ENCODE measurements at places on chromosomes 7 and 10. TPM values are rescaled to one million over a fixed set of nuclear protein-coding genes. Genes with fewer than 3 reads are reported as not detected.

DNA sequence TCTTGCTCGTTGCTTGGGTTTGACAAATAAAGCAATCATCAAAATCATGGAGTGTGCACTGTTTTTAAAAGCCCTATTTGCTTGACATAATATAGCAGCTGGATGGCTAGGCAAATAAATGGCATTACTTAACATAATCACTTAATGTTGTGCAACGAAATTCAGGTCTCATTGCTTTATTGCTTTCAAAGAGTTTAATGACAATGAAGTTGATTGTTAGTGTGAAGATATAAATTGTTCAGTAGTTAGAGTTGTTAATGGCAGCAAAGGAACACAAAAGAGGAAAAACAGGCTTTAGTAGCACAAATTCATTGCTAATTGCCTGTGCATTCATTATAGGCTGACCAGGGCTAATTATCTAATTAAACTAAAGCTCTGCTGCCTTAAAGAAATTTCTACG is 7.6 kb upstream of the ADO start:
- DNase-seq, result no peak

DNA sequence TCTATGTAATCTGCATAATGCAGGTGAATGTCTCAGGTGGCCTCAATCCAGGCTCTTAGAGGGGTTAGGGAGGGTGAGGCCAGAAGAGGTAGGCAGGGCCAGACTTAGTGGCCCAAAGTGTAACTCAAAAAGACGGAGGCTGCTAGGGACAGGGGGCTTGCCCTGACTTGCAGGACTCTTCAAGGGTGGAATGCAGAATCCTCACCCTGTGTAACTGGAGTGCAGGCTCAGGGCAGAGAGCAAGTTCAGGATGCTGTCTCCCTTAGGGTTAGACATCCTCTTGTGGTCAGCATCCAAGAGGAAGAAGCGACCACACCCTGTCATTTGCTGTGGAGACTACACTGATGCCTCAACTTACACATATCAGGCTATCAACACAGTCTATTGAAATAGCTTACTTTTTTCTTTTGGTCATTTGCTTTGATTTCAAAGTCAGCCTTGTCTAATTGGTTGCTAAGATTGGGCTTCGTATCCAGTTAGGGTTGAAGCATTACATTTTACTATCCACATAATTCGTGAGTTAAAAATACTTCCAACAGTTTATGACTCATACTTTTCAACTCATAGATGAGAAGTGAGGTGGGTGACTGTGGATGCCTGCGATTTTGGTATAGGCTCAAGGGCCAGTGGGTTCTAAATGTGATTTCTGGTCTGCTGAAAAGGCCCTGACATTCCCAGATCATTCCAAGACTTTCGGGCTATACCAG is 563.6 kb downstream of the SUGCT start:
- peak; percentile 31 for DNase-seq

DNA sequence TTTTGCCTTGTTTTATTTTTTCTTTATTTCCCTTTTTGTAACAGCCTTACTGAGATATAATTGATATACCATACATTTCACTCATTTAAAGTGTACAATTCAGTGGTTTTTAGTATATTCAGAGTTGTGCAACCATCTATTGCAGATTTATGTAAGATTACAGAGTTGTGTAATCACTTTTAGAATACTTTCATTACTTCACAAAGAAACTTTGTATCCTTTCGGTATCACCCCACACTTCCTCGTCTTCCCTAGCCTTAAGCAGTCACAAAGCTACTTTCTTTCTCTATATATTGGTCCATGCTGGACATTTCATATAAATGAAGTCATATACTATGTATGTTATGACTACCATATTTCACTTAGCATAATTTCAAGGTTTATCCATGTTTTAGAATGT is 74.6 kb downstream of the ATRNL1 start:
- DNase-seq, result no peak

DNA sequence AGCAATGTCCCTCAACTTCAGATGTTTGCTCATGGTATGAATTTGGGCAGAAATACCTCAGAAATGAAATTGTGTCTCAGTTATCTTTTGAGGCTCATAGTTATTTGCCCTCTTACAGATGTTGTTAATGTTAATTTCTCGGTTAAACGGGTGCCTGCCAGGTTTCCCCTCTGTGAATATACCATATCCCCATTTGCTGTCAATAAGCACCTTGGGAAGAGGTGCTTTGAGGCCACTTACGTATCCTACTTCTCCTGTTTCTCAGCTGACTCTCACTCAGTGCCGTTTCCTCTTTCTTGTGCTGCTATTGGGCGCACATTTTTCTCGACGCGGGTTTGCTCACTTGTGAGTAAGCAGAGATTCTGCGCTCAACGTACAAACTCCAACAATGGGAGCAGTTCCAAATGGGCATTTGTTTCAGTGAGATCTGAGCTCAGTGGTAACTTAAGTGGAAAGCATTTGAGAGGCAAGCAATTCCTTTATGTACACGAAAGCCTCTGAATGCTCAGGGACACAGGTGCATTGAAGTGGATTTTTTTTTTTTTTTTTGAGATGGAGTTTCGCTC is 34.8 kb upstream of the JAKMIP3 start:
- no peak for DNase-seq

DNA sequence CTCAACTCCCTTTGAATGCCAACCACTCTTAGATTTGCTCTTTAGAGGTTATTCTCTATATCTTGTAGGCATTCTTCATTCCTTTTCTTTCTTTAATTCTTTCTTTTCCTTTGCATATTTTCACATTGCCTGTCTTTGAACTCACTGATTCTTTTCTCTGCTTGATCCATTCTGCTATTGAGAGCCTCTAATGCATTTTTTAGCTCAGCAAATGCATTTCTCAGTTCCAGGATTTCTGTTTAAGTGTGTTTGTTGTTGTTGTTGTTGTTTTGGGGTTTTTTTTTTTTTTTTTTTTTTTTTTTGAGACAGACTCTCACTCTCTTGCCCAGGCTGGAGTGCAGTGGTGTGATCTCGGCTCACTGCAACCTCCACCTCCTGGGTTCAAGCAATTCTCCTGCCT is 71.6 kb downstream of the FBXL13 start:
- no peak for DNase-seq

DNA sequence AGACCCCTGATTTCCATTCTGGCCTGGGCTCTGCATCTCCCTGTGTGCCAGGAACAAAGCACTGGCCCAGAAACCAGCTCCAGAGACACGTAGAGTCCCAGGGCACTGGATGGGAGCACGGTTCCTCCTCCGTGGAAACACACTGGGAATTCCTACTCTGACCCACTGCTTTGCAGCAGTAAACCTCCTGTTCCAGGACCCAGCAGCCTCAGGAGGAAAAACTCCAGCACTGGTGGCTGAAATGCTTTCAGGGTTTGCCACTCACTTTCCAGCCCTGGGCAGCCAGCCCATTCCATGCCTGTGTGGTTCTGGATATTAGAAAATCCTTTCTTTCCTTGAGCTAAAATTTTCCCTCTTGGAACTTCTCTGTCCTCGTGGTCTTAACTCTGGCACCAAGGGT is 58.0 kb downstream of the FAM171A1 start:
- DNase-seq, result no peak

GRCh38 chr7:64885520-64886240 is 17.4 kb upstream of the ZNF273 start:
- DNase-seq, result no peak

DNA sequence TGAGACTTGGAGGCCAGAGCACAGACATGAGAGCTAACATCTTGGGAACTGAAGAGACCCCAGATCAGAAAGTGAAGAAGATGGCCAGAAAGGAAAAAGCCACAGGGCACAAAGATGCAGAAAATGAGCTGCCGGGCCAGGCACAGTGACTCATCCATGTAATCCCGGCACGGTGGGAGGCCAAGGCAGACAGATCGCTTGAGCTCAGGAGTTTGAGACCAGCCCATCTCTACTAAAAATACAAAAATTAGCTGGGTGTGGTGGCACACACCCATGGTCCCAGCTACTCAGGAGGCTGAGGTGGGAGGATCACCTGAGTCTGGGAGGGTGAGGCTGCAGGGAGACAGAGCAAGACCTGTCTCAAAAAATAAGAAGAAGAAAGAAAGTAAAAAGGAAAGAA is 81.4 kb upstream of the MGMT start:
- DNase-seq, result no peak

- no peak for DNase-seq
Observed at GRCh38 chr7:131765575-131765974, 209.1 kb upstream of the PODXL start.

DNA sequence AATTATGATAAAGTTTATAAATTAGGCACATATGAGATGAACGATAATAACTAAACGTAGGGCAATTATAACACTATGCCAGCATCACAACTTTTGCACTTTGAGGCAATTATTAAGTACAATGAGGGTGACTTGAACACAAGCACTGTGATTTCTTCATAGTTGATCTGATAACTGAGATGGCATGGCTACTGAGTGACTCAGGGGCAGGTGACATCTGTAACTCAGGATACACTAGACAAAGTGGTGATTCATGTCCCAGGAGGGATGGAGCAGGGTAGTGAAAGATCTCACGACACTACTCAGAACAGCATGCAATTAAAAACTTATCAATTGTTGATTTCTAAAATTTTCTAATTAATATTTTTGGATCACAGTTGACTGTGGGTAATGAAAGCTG is 98.3 kb upstream of the ARHGAP21 start:
- DNase-seq, result peak; percentile 49

DNA sequence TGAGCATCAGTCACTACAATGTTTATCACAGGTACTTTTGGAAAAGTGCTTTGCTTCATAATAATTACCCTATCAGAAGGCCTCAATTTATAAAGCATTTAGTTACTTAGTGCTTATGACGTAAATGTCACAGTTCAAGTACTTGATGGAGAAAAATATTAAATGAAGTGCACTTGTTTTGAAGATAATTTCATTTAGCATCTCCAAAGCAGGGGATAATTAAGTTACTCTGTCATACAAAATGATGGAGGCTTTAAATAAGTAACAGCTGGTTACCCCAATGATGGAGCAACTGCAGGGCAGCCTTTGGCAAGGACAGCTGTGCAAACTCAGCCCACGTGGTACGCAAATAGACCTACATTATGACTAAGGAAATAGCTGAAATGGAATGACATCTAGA is 768.8 kb downstream of the GRM8 start:
- DNase-seq, result no peak

DNA sequence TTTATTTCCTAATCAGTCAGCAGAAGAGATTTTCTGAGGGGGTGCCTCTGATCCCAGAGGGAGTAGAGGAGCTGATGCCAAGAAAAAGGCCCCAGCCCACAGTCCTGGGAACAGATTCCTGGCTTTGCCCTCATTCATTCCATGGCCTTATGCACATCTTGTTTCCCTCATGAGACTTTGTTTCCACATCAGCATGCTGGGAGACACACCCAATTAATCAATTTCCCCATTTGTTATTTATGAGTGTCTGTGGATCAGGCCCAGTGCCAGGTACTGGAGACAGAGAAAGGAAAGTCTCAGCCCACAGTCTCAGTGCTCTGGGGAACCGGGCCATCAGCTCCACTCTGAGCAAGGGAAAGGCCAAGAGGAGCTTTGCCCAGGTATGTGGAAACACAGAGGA is 496.2 kb upstream of the ZMIZ1 start:
- DNase-seq, result no peak

- DNase-seq, result no peak
Observed at GRCh38 chr7:152521420-152522337, 85.9 kb upstream of the KMT2C start.

DNA sequence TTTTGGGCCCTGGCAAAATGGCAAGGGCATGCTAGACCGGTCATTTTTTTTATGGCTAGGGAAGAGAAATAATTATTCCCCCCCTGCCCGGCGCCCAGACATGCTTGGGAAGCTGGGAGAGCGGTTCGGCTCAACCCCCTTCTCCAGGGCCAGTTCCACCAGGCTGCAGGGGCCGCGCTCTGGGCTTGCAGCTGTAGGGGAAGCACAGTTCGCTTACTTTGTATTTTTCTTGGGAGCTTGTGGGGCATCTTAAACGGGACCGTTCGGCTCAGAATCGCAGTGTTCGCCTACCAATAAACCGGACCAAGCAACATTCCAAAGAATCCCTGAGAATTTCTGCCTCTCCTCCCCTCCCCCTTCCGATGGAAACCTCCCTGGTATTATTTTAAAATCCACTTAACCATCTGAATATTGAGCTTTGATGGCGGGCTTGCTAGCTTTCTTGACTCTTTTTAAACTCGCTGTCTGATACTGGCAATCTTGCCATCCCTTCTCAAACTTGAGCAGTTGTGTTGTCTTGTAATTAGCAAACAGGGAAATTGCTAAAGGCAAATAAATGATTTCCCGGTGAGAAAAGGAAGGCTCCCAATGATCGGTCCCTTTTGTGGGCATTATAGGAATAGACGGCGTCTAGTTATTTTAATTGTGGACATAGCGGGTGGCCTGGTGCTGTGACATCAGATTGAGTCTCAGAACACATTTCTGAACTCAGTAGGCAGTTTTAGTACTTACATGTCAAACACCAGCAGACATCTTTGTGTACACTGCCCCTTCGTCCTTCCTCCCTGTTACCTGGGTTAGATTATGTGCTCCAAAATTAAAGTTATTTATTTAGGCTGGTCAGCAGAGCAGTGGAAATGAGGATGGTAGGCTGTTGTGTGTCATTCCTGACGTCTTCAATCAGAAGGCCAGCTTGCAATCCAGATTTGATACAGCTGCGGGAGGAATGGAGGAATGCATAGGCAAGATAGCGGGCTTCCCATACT is 3.4 kb downstream of the TCF7L2 start:
- peak; percentile 82 for DNase-seq

GRCh38 chr7:46357851-46358250 is 436.8 kb upstream of the IGFBP3 start:
- no peak for DNase-seq

GRCh38 chr10:118238573-118239235 is 103.4 kb downstream of the FAM204A start:
- peak; percentile 8 for DNase-seq

GRCh38 chr7:125061-125475 is 67.3 kb upstream of the FAM20C start:
- DNase-seq, result no peak

- DNase-seq, result no peak
Observed at GRCh38 chr7:90210981-90211380, 559 bp upstream of the STEAP2 start.

DNA sequence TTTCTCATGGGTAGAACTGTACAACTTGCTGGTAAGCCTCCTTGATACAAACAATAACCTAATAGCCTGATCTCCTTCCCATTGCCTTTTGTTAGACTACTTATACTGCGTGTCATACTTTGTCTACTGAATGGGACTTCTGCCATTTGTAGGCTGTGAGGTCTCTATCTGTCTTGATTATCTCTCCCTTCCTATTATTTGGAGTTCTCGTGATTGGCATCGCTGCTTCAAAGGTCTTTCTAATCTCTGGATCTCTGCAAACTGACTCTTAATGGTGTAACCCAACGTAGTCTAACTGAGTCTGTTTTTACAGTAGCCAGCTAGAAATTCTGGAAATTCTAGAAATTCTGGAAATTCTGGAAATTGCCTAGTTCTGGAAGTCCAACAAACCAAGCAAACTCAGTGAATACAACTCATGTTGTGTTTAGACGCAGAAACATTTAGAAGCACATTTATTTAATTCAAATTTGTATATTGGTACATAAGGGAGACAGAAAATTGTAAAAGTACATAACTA is 29.8 kb downstream of the PHYHIPL start:
- no peak for DNase-seq

The PLEKHS1 gene
- not detected for polyA plus RNA-seq

The CPA4 gene
- polyA plus RNA-seq, result 316 TPM

The ASB13 gene
- 3.9 TPM for polyA plus RNA-seq

The OPN4 gene
- polyA plus RNA-seq, result not detected

The GIMAP5 gene
- not detected for polyA plus RNA-seq

The IFIT1B gene
- polyA plus RNA-seq, result not detected
